Activated T-cell treated with anti-CD3 and anti-CD28 coated beads for 4 hours (primary cell): ENCODE measurements at places on chromosomes 5 and 9.

DNA sequence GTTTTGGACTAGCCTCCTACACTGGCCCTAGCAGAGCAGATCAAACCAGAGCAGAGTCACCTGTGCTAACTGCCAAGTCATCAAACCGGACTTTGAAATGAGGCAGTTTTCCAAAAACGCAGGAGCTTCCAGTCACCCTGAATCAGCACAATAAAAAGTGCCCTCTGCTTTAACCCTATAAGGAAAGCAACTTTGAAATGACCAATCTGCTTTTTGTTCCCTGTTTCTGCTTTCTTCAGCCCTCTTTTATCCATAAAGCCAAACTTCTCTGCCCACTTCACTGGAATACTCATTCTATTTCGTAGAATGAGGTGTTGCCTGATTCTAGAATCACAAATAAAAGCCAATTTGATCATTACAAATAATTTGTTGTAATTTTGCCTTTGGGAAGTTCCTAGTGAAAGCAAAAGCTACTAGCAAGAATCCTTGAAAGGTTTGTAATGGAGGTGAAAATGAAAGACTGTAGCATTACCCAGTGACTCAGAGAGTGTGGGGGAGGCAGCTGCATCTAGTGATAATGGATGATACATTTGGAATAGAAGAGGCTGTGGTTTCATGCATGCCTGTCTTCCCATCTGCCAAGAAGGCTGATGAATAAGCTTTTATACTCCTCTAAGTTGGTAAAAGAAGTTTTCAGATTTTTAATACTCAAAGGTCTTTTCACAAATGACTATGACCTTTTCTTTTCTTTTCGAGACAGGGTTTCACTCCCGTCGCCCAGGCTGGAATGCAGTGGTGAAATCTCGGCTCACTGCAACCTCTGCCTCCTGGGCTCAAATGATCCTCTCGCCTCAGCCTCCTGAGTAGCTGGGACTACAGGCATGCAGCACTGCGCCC is 14.9 kb downstream of the SPAAR start:
- DNase-seq, result no peak

DNA sequence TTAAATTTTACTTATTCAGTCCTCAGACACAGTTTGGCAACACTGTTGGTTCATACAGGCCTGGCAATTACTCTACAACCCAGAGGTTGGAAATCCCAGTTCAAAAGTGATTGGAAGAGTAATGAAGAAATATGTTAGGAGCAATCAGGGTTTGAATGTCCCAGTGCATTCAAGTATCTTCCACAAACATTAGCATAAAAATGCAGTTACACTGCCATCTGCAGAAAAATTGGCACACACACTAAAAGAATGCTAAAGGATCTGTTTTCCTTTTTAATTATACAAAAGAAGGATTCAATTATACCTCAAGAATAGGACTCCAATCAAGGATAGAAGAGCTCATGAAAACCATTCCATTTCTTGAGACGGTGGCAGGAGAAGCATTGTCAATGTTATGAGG is 130.2 kb downstream of the DNAH5 start:
- DNase-seq, result no peak

DNA sequence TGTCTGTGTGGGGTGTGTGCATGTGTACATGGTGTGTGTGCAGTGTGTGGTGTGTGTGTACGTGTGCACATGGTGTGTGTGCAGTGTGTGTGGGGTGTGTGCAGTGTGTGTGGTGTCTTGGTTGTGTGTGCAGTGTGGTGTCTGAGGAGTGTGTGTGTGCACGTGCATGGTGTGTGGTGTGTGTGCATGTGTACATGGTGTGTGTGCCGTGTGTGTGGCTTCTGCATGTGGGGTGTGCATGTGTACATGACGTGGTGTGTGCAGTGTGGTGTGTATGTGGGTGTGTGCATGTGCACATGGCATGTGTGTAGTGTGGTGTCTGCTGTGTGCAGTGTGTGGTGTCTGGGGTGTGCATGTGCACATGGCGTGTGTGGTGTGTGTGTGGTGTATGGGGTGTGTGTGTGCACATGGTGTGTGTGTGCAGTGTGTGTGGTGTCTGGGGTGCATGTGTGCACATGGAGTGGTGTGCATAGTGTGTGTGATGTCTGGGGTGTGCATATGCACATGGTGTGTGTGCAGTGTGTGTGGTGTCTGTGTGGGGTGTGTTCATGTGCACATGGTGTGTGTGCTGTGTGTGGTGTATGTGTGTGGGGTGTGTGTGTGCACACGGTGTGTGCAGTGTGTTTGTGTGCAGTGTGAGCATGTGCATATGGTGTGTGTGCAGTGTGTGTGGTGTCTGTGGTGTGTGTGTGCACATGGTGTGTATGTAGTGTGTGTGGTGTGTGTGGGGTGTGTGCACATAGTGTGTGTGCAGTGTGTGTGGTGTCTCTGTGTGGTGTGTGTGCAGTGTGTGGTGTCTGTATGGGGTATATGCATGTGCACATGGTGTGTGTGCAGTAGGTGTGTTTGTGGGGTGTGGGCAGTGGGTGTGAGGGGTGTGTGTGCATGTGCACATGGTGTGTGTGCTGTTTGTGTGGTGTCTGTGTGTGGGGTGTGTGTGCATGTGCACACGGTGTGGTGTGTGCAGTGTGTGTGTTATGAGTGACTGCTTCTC is 40.6 kb upstream of the ZNG1F start:
- no peak for DNase-seq

DNA sequence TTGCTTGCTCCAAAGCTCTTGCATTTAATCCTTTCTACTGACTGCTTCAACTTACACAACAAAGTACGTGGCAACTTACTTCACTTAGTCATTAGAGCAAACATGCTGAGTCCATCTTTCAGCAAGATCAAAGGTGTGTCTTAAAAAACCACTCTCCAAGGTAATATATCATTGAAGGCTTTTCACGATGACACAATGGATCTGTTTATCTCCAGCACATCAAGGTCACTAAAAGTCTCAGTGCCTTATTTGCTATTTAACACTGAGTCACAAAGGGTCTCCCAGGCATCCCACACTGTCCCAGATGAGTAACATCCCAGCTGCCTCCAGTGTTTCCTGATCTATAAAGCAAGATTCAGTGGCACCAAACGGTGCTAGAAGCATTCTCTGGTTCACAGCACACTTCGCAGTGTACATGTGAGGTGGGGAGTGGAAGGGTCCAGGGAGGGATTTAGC is 3.7 kb upstream of the CLK4 start:
- no peak for DNase-seq

DNA sequence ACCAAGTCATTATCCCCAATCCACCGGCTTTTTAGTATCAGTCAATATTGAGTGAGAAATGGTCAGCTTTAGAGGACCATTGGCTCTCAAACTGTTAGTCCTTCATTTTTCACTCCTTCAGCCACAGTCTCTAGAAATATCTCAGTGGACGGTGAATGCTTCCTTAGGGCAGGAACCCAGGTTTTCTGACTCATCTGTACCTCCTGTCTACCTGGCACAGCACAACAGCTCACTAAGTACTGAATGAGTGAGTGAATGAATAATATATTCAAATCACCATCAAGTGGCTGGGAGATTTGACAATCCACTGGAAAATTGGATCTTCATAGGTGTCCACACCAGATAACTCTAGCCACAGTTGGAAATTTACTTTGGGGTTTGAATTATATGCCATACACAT is 609.5 kb upstream of the CLINT1 start:
- DNase-seq, result no peak

- DNase-seq, result no peak
Observed at GRCh38 chr9:137866226-137867141, 11.1 kb upstream of the CACNA1B start.

- DNase-seq, result peak; percentile 19
Observed at GRCh38 chr9:131733541-131734061, 6.3 kb downstream of the RAPGEF1 start.

- DNase-seq, result no peak
Observed at GRCh38 chr9:136051837-136052471, 43.1 kb downstream of the NACC2 start.

- no peak for DNase-seq
Observed at GRCh38 chr9:76810377-76810957, 46.2 kb downstream of the PCA3 start.

DNA sequence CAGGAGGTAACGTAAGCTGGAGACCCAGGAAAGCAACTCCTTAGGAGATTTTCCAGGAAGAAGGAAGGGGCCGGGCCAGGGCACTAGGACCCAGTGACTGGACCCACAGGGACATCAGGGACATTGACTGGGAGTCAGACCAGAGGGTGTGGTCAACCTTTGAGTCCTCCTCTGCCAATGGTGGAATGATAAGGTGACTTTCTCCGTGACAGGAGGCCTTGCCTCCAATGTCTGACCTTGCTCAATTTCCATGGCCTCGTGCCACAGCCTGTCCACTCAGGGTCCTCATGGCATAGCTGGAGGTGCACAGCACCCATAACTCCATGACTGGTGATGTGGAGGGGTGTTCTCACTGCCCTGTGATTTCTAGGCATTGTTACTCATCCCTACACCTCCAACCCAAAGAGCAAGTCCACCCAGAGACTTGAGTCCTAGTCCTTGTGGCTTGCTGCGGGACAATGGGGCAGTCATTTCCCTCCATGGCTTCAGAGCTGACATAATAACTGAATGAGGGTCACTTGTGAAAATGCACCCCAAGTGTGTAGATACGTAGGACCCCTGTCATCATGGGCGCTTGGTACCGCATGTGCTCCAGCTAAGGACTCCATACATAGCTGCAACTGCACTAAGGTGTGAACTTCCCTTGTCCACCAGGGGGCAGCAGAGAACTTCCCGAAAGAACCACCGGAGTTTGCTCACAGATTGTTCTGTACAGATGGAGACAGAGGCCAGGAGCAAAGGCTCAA is 4.1 kb upstream of the AMBP start:
- DNase-seq, result peak; percentile 79

DNA sequence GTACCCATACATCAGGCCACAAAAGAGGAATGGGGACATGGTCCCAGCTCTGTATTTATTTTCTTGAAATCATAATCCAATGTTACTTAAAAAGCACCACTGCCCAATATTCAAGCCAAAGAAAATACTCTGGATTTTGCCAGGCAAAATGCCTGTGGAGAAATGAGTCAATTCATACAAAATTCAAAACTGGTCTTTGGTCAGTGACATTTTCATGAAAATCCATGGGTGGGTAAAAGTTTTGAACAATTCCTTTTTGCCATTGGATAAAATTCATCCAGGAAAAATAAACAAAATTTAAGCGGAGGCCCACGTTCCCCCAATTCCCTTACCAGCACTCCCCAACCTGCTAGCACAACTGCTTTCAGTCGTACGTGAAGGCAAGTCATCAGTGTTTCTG is 186.2 kb downstream of the GLIS3 start:
- DNase-seq, result no peak

- no peak for DNase-seq
Observed at GRCh38 chr5:172065431-172066065, 59.1 kb upstream of the FBXW11 start.

- no peak for DNase-seq
Observed at GRCh38 chr9:80605793-80606192, 1034.0 kb downstream of the TLE4 start.

DNA sequence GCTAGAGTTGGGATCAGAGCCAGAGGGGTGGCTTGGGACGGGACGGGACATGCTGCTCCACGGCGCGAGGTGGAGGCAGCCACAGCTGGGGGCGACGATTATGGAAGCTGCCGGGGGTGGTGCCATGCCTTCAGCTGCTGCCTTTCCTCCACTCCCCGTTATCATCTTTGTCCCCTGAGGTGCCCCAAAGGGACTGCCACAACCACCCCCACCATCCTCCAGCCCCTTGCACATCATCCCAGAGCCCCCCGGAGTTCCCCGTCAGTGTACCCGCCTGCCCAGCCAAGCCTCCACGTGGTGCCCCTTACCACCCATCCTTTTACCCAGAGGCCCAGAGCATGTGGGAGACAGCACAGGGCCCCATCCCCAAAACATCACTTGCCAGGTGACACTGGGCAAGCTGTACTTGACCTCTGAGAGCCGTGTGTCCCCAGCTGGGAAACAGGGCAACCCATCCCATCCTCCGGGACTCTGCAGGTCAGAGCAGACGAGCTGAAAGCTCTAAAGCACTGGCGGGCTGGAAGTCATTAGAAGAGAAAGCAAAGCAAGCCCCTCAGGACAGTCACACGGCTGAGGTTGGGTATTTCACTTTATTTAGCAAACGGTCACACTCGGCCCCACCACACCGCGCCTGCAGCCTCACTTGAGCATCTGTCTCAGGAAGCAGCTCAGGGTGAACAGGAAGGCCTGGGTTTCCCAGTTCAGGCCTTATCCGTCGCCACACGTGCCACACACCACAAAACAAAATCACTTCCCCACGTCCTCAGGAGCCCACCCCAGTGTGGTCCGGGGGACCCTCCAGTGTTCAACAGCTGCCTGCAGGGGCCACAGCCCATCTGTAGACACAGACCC is 19.5 kb upstream of the MXD3 start:
- no peak for DNase-seq

- no peak for DNase-seq
Observed at GRCh38 chr5:58852566-58852965, 269.7 kb downstream of the RAB3C start.

DNA sequence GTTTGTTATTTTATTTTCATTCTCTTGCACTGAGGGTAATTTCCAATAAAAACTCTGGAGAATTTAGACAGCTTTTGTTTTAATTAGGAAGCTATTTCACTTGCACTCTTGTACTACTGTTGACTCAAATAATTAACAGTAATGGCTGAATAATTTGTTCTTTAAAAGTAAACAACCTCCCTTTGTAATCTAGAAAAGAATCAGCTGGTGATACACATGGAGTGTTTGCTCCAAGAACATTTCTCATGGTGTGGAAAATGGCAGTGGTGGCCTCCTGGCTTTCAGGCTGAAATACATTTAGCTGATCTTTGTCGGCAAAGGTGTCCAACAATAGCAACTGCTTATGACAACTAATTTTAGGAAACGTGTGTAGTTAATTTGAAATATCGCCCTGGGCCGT is 129.4 kb downstream of the C9orf152 start:
- no peak for DNase-seq

GRCh38 chr5:108747774-108748400 is at the start of gene FER:
Gene FER, plus strand, starts transcription at chr5:108747897. Its CDS starts 50,286 bp downstream, at chr5:108798183.
- DNase-seq, result no peak

- no peak for DNase-seq
Observed at GRCh38 chr5:177542816-177543465, 11.4 kb downstream of the FAM193B start.

- DNase-seq, result no peak
Observed at GRCh38 chr5:150801117-150801927, 22.8 kb downstream of the SMIM3 start.

DNA sequence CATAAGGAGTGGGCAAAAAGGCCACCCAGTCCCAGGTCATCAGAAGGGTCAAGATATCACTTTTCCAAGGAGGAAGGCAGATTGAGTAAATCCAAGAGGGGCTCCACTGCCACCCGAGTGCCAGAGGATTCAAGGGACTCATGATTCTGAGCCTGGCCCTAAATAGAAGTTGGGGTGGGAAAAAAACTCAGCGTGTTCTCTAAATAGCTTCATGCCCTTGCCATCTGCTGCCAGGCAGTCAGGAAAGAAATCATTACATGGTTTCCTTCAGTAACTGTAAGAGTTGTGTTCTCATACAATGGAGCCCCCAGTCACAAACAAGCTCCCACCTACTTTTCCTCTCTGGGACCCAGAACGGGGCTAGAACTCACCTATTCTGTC is 37.2 kb downstream of the SAR1B start:
- no peak for DNase-seq

DNA sequence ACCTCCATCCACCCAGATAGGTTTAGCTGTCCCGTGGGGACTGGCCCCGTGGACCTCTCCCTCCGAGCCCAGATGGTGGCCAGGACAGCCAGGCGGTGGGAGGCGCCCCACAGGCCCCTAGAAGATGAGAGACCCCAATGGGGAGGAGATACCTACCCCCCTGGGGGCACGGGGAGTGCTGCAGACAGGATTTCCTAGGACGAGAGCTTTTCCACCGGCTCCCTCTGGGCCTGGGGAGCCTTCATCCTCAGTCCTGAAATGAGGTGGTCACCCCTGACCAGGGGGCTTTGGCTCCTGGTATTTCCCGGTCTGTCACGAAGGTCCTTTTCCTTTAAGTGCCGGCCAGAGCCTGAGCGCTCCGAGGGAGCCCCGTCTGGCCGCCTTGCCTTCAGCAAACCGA is 46.8 kb downstream of the MRPL36 start:
- no peak for DNase-seq
